Lower lobe of right lung (tissue), 2 donors: ENCODE measurements at places on chromosomes 11 and 22. TPM values are rescaled to one million over a fixed set of nuclear protein-coding genes. Genes with fewer than 3 reads are reported as not detected.

The JAM3 gene
- total RNA-seq = 32.1 TPM

The AGBL2 gene
- 6.0 TPM for total RNA-seq

The SYT13 gene
- not detected for total RNA-seq

The RAB36 gene
- total RNA-seq = 9.6 TPM

The CXCR5 gene
- total RNA-seq = 0.09 TPM

The YAP1 gene
- 105 TPM for total RNA-seq

- no peak overlapping the region for H3K27ac ChIP-seq
- no peaks in the 10 kb centered on the region for H3K36me3 ChIP-seq
- no peak overlapping the region for H3K4me3 ChIP-seq
- H3K4me1 ChIP-seq = no peaks in the 10 kb centered on the region
- H3K27me3 ChIP-seq = peaks cover 4% of the 10 kb centered on the region
These were observed 1275.9 kb downstream of the BRD1 start for GRCh38 chr22:48551716-48552268.

DNA sequence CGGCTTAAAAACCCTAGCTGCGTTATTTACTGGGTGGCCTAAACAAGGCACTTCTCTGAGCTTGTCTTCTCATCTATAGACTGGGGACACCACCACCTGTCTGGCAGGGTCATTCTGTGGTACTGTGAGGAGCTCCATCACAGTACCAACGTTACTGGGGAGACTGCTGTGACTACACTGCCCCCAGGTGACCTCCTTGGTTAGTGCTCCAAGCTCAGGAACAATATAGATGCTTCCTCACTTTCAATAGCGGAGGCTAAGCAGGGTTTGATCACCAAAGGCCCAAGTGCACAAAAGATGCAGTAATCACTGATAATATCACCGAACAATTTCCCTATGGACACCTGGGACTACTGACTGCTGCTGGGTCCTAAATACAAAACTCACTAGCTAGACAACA is 18.8 kb downstream of the PRPF19 start:
- DNase-seq = no peak
- no peak overlapping the region for H3K27ac ChIP-seq
- H3K4me1 ChIP-seq = no peaks in the 10 kb centered on the region
- no peak overlapping the region for H3K4me3 ChIP-seq
- H3K27me3 ChIP-seq = no peaks in the 10 kb centered on the region

GRCh38 chr22:35443790-35444684 is 44.1 kb downstream of the MCM5 start:
- peaks cover 5% of the 10 kb centered on the region for H3K4me1 ChIP-seq
- H3K36me3 ChIP-seq = no peaks in the 10 kb centered on the region
- H3K27me3 ChIP-seq = no peaks in the 10 kb centered on the region
- H3K27ac ChIP-seq = no peak overlapping the region

DNA sequence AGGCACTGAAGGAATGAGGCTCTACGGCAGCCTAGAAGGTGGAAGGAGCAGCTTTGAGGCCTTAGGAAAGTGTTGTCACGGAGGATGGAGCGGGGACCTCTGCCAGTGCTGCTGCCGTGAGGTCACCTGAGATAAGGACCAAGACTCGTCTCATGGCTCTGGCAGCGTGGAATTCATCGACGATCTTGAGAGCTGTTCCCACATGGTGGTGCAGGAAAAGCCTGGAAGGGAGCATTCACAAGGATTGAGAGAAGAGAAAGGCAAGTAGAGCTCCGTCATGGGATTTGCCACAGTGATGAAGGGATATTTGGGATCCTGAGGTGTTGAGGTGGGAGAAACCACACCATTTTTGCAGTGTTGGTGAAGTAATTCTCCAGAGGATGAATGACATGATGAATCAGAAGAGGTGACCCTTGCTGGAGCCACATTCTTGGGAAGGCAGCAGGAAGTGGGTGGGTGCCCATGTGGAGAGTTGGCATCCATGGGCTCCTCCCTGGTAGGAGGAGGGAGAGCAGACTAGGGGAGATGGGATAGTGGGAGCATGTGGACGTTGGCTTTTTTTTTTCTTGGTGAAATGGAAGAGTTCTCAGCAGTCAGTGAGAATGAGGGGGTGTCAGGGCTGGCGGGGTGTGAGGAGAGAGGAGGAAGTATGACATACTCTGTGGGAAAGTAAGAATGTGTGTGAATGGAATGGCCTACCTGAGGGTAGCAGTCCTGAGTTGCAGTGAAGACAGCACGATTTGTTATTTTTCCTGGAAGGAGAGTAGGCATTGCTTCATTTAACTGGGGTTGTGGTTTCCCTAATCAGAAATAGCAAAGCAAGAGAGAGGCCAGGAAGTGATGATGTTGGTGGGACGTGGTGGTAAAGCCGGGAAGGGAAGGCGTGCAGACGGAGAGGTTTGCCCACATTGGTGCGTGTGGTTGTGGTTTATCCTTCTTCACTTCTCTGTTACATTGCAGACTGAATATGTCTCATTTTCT is 11.1 kb downstream of the PPP6R3 start:
- no peak overlapping the region for H3K27ac ChIP-seq
- no peak for DNase-seq
- H3K27me3 ChIP-seq = no peaks in the 10 kb centered on the region
- H3K4me3 ChIP-seq = no peak overlapping the region
- peaks cover 79% of the 10 kb centered on the region for H3K4me1 ChIP-seq
- H3K36me3 ChIP-seq = peaks cover 6% of the 10 kb centered on the region

- H3K27me3 ChIP-seq = no peaks in the 10 kb centered on the region
- no peaks in the 10 kb centered on the region for H3K4me1 ChIP-seq
- no peak overlapping the region for H3K27ac ChIP-seq
- DNase-seq = no peak
- H3K36me3 ChIP-seq = peaks cover 24% of the 10 kb centered on the region
- H3K4me3 ChIP-seq = no peak overlapping the region
These were observed 132.8 kb downstream of the ATXN10 start for GRCh38 chr22:45804319-45804985.

DNA sequence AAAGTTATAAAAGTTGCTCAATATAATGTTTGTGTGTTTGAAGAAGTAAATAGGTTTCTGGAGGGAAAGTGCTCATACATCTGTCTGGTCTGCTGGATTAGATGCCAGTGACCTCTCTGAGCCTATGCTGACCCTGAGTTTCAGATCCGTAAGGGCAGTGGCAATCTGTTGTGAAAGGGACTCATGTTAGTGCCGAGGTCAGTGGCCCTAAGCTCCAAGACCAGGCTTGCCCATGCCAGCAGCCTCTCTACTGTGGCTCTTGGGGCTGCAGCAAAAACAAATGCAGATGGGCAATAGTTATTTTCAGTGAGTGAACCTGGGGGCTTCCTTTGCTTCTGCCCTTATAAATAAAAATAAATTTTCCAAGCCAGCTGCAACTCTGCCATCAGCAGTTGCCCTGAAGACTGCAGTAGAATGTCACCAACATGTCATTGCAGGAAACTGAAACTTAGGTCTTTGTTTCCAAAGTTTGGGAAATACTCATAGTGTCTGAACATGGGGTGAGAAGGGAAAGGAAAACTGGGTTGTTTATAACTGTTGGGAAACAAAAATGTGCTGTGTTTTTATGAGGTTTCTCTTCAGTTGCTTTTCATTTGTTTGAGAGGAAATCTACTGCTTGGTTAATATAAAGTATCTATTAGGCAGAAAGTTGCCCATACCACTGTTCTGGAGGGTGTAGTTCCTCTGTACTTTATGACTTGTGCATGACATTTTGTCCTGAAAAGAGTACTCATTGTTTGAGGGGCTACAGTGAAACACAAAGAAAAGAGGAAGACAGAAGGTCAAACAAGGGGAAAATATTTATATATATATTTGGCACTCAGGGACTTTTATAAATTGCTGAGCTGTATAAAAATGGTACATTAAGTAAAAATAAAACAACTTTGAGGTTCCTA is 9.5 kb upstream of the MS4A4E start:
- DNase-seq = no peak
- H3K4me1 ChIP-seq = peaks cover 20% of the 10 kb centered on the region
- H3K36me3 ChIP-seq = no peaks in the 10 kb centered on the region
- no peak overlapping the region for H3K4me3 ChIP-seq
- peak overlapping the region; percentile 9 for H3K27ac ChIP-seq

DNA sequence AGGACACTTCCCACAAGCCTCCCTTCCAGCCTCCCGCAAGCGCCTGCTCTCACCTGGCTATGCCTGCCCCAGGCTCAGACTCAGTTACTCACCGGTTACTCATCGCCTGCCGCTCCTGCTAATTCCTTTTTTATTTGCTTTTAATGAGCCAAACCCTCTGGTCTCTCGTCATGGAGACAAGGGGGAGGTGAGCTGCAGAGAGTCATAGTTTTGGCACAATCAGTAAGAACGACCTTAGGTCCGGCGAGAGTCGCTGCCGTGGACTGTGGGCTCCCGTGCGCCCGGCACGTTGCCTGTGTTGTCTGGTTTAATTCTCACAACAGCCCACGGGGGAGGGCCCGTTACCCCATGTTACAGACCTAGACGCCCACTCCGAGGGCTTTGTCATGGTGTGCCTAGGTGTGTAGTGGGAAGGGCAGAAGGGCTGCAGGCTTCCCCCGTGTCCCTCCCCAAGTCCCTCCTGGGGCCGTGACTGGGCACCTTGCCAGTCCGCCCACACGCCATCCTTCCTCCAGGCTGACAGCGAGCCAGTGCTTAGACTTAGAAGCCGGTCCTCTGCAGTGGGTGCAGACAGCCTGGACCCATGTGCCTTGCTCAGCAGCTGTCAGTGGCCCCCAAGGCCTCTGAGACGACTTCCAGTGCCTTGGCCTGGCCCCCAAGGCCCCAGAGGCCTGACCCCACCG is 42.2 kb downstream of the WNT7B start:
- H3K27me3 ChIP-seq = peaks cover 17% of the 10 kb centered on the region
- H3K27ac ChIP-seq = no peak overlapping the region
- no peaks in the 10 kb centered on the region for H3K36me3 ChIP-seq
- no peak overlapping the region for H3K4me3 ChIP-seq

DNA sequence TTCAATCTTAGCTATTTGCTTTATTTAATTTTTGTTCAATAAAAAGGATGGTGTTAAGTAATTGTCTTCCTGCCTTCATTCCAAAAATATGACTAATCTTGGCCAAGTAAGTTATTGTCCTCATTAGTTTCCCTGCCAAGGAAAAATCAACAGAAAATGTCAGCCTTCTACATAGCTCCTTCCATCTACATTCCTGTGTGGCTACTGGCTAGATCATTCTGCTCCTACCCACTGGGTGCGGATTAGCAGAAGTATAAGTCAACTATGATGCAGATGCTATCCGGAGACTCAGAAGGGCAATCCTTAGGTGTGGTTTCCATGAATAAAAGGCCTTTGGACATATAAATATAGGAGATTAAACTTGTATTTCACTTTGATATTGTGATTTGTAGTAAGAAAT is 154.4 kb downstream of the SBF2 start:
- no peaks in the 10 kb centered on the region for H3K36me3 ChIP-seq

DNA sequence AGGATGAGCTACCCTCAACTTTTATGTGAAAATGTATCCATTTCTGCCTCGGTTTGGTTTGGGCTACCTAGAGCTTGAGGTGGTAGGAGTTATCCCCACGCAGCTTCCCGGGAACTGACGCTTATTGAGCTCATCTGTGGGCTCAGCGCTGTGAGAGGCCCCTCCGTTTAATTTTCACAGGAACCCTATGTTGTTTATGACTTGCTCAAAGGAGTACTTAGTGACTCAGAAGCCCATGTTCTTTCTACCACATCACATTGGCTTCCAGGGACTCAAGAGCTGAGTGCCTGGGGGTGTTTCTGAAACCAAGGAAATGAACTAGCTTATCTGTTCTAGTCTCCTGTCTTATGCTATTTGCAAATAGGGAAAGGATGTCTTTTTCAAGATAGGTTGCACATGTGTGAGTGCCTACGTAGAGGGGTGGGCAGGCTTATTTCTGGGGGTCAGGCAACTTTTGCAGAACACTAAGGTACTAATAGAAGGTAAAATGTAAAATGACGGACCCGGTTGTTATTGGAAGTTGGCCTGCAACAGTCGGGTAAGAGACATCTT is 40.5 kb downstream of the MICAL2 start:
- no peak overlapping the region for H3K4me3 ChIP-seq
- H3K4me1 ChIP-seq = no peaks in the 10 kb centered on the region
- no peak for DNase-seq
- no peak overlapping the region for H3K27ac ChIP-seq
- H3K36me3 ChIP-seq = peaks cover 16% of the 10 kb centered on the region
